ENCODE measurements at places on chromosomes 4 and X.

- DNase-seq = no peak
Measured at GRCh38 chr4:156729416-156729815, 242.2 kb downstream of the PDGFC start.

DNA sequence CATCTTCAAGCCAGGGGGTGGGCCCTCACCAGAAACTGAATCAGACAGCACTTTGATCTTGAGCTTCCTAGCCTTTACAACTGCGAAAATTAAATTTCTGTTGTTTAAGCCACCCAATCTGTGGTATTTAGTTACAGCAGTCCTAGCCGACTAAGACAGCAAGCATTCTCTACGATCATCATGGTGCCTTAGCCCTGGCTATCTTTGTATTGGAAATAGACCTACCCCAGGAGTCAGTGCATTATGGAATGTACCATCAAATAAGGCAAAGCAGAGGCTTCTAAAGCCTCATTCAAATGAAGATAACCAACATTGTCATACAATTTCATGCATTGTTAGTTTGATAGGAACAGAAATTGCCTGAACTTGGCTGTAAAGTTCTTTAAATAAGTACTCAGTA is 75.0 kb downstream of the PARM1 start:
- no peak for DNase-seq

- DNase-seq = no peak
Measured at GRCh38 chr4:38752372-38752940, 30.3 kb downstream of the TLR10 start.

DNA sequence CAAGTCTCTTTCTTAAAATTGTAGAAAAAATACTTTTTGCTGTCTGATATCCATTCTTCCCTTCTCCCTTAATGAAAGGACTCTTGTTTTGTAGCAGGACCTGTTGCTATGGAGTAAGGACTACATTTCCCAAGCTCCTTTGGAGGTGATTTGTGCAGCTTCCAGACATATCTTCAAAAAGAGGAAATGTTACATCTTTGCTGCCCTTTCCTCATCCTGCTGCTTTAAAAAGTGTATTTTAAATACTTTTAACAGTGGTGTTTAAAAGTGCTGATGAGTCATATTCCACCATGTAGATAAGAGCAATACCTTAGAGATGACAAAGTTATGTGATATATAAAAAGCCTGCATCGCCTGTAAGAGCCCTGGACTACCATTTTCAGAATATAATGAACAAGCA is 98.7 kb downstream of the CFAP299 start:
- DNase-seq = no peak

DNA sequence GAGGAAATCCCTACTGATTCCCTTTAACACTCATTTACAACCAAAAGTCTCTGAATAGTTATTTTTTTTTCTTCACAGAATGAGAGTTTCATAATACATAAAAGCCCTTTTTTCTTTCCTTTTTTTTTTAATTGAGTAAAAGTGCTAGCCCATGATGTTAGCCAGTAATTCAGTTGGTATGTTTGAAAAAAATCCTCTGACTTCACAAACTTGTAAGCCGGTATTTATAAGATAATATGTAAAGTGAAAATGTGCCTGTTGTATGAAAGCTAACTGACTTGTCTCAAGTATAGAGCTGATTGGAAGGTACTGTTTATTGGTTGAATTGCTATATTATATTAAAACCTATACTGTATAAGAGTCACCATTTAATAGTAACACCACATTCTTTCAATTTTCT is 70.2 kb upstream of the NEIL3 start:
- no peak for DNase-seq

Measured in D721Med (cell line).